Fibroblast of lung (primary cell): ENCODE measurements at places on chromosomes 5 and 9. TPM values are rescaled to one million over a fixed set of nuclear protein-coding genes. Genes with fewer than 3 reads are reported as not detected.

The ITK gene
- 0.17 TPM in 1 of 2 replicates, not detected in the other for total RNA-seq

The PFN3 gene
- total RNA-seq, result not detected in 2 replicates

The CFAP157 gene
- total RNA-seq, result under 0.01 TPM in 2 replicates

The C9 gene
- total RNA-seq, result under 0.01 and 0.33 TPM in 2 replicates

The TXNDC8 gene
- not detected in 2 replicates for total RNA-seq

The RANBP17 gene
- 3.5 and 10.0 TPM in 2 replicates for total RNA-seq

The HRCT1 gene
- total RNA-seq, result 0.26 and 1.2 TPM in 2 replicates

The S1PR3 gene
- total RNA-seq, result 20.5 and 23.1 TPM in 2 replicates
